ENCODE measurements at places on chromosomes 6 and 20. TPM values are rescaled to one million over a fixed set of nuclear protein-coding genes. Genes with fewer than 3 reads are reported as not detected.

Gene CD93
- 441 TPM for total RNA-seq

Gene NOX3
- total RNA-seq: not detected

Gene SNX14
- 138 TPM for total RNA-seq

Gene MATN4
- total RNA-seq: 0.17 TPM

Gene EHMT2
- 58.9 TPM for total RNA-seq

Gene C6orf15
- total RNA-seq: not detected

Gene HLA-DRB5
- not detected for total RNA-seq

Gene HAO1
- total RNA-seq: not detected

Gene RAET1G
- not detected for total RNA-seq

Gene HDGFL1
- total RNA-seq: not detected

Gene SLC26A8
- under 0.01 TPM for total RNA-seq

Gene PCK1
- not detected for total RNA-seq

Gene GSTA3
- not detected for total RNA-seq

Gene CFB
- 1.6 TPM for total RNA-seq

Gene TSHZ2
- 1.9 TPM for total RNA-seq

Gene BHLHE23
- not detected for total RNA-seq

Gene PAK5
- total RNA-seq: not detected

Gene OTOR
- total RNA-seq: not detected

Gene SSTR4
- total RNA-seq: not detected

Gene SLC13A3
- total RNA-seq: 0.05 TPM

Gene SAMD5
- 1.1 TPM for total RNA-seq

Gene OR2B6
- total RNA-seq: not detected

Gene SUN5
- not detected for total RNA-seq

Gene CLPSL1
- total RNA-seq: not detected

Gene FGD2
- total RNA-seq: not detected

Gene SEL1L2
- not detected for total RNA-seq

Gene MOG
- not detected for total RNA-seq

Gene BMP5
- not detected for total RNA-seq

Gene DBNDD2
- total RNA-seq: 3.4 TPM

Gene LAMA2
- total RNA-seq: 0.74 TPM

Gene LRRC73
- total RNA-seq: 0.17 TPM

Gene TP53TG5
- not detected for total RNA-seq

Gene ASIP
- total RNA-seq: not detected

Gene MYMX
- 0.23 TPM for total RNA-seq

Gene GPR6
- total RNA-seq: not detected
